Activated T-cell treated with anti-CD3 and anti-CD28 coated beads, Interleukin-2, amount 50 U/mL, for 48 hours (primary cell): ENCODE measurements at places on chromosomes 11 and 22.

- no peak for DNase-seq
These were observed 5.2 kb upstream of the TBCEL start for GRCh38 chr11:121018746-121019145.

- no peak for DNase-seq
These were observed 41.7 kb downstream of the MICAL3 start for GRCh38 chr22:17982572-17983141.

GRCh38 chr11:62402226-62402959 lies 16.4 kb upstream of the SCGB1A1 start:
- peak; percentile 61 for DNase-seq

- DNase-seq = peak; percentile 55
These were observed 562 bp downstream of the ZBED4 start for GRCh38 chr22:49853981-49854831.

DNA sequence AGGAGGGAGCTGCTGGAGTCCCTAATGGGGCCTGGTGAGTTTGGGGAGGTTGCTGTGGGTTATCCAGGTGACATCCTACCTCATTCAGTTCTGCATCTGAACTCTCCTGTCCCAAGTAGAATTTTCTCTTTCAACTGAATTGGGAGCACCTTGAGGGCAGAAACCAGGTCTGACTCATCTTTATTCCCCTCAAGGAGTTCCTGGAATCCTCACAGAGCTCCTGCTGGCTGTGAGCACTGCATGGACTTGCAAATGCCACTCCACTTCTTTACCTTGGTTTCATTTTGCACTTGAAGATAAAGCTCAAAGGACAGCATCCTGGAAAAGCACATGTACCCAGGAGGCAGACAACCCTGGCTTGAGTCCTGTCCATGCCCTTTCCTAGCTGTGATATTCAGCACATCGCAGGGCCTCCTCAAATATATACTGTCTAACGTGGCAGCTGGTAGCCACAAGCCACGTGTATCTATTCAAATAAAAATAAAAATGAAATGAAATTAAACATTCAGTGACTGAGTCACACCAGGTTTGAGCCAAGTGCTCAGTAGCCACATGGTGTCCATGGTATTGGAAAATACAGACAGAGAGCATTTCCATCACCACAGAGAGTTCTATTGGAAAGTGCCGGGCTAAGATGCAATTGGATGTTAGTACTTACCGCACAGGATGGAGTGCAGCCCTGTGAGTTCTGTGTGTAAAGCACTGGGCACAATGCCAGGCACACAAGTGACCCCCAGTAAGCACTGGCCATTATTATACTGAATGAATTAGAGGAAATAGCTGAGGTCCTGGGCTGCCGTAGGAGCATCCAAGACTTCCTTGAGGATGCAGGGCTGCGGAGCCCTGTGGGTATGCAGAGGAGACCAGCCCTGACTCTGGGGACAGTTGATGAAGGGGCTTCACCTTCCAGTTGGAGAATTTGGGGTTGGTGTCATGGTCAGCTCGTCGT lies 149.0 kb downstream of the PKNOX2 start:
- no peak for DNase-seq

DNA sequence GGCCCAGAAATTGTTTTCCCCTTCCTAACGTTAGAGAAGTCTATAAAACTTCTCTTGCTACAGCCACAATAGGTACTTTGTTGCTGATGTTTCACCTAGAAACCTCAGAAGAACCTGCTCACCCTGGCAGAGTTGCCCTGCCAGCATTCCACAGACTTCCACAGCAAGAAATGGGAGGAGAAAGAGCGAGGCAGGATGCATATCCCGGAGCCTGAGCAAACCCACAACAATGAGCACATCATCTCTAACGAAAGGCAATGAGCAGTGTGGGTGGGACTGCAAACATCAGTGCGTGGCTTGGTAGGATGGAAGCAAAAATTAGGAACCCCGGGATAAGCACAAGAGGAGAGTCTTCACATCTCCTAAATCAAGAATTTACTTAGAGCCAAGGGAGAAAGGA lies 892.3 kb downstream of the OPCML start:
- DNase-seq = no peak

DNA sequence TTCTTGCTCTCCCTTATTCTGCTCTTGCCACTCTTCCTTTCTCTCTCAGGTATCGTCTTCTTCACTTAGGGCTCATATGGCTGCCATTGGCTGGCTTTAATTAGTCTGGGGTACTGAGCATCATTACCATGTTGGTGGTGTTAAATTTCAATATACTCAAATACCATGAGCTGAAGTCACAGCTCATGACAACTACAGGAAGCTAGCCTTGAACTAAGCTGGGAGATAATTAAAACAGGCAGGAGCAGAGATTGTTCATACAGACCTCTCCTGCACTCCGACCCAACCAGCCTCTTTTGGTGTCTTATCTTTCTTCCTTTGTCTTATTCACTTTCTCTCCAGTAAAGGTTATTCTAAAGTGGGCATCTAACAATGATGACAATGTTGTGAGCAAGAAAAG lies 130.9 kb upstream of the BLID start:
- no peak for DNase-seq

DNA sequence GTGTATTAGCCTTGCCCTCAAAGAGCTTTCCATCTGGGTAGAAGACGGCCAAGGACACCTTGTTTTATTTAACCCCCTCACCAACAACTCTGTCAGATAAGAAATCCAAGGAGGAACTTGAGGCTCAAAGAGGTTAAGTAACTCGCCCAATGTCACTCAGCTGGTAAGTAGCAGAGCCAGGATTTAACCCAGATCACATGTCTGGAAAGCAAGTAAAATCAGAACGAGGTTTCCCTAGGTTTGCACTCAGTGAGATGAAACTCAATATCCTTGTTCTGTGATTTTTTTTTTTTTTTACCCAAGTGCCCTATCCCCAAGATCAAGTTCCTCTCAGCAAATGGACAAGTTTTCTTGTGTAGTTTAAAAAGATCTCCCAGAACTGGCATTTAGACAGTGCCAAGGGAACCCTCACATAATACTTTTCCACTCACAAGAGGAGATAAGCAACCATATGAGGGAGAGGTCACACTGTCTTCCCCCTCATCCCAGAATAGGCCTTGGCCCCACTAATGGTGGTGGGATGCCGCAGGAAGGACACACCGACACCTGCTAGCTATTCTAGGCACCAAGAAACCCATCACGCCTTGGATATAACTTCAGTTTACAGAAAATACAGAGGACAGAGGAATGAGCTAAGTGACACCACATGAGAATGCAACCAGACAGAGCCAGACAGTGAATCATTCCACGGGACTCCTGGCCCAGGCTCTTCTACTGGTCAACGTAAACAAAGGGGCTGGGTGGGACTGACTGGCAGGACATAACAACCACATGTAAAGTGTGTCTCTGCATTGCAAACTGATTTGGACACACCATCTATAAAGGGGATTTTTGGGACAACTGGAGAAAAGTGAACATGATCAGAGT lies 8.6 kb upstream of the ARAP1 start:
- DNase-seq = no peak

DNA sequence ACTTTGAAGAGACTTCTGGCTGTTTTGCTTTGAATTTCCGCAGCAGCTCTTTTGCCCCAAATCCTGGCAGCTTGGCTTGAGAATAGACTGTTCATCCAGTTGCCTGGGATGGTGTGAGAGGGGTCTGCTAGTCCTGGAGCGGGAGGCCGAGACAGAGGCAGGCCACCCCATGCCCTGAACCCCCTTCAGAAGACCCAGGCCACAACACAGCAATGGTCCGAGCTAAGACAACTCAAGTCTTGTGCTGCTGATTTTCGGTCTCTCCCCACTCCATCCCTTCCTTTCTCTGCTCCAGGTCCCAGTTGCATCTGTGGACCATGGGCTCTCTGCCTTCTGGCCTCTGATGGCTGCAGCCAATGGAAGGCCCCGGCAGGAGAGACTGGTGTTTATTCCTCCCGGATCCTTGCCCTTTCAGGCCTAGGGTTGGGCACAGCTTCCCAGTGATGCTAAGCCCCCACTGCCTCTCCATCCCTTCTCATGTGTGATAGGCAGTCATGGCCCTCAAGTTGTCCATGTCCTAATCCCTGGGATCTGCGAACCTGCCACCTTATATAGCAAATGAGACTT lies 31.9 kb upstream of the TP53I11 start:
- no peak for DNase-seq

GRCh38 chr11:27058456-27058855 lies 17.8 kb downstream of the BBOX1 start:
- no peak for DNase-seq

GRCh38 chr11:75642402-75643113 lies 26.3 kb downstream of the MAP6 start:
- DNase-seq = no peak

DNA sequence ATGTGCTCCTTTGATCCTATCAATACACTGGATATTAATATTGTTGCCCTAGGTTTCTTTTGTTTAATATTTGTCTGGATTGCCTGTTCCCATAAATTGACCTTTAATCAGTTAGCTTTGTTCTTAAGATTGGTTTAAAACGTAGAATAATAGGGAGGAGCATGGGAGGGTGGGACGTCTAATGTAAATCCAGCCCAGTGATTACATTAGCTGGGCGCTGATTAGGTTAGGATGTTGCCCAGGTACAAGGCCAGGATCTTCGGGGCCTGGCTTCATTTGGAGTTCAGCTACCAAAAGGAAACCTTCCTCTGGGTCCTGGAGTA lies at the start of gene SRSF8:
Gene SRSF8, plus strand, starts transcription at position 204 of the 323 bp plus-strand sequence. CDS start 308 bp downstream, outside the sequence.
- DNase-seq = no peak

DNA sequence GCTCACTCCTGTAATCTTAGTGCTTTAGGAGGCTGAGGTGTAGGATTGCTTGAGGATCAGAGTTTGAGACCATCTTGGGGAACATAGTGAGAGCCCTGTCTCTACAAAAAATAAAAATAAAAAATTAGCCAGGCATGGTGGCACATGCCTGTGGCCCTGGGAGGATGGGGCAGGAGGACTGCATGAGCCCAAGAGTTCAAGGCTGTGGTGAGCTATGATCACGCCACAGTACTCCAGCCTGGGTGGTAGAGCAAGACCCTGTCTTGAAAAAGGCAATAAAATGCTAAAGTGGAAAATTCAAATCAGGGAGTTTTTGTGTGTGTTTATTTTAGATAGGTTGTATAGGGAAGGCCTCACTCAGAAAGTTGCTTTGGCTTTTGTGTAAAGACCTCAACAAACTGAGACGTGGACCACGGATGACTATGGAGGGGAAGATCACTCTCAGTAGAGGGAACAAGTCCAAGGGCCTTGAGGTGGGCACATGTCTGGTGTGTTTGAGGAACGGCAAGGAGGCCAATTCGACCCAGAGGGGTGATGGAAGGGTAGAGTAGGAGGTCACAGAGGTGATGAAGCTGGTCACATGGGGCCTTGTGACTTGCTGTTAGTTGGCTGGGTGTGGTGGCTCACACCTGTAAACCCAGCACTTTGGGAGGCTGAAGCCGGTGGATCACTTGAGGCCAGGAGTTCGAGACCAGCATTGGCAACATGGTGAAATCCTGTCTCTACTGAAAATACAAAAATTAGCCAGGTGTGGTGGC lies 35.7 kb downstream of the WEE1 start:
- no peak for DNase-seq

- DNase-seq = no peak
These were observed 5.8 kb upstream of the RPS6KA4 start for GRCh38 chr11:64352995-64353714.

DNA sequence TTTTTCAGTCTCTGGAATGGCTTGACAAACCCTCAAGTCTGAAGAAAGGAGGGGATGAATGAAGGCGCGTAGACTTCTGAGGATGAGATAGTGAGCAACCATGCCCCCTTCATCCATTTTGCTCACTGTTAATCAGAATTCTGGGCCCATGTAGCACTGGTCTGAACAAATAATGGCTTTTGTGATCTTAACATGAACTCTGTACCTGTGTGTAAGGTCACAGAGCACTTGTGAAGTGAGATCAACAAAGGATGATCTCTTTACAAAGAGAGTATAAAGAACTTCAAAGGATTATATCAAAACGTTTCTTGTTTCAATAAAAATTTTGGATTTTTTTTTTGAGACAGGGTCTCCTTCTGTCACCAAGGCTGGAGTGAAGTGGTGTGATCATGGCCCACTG lies 976.7 kb downstream of the OPCML start:
- no peak for DNase-seq

DNA sequence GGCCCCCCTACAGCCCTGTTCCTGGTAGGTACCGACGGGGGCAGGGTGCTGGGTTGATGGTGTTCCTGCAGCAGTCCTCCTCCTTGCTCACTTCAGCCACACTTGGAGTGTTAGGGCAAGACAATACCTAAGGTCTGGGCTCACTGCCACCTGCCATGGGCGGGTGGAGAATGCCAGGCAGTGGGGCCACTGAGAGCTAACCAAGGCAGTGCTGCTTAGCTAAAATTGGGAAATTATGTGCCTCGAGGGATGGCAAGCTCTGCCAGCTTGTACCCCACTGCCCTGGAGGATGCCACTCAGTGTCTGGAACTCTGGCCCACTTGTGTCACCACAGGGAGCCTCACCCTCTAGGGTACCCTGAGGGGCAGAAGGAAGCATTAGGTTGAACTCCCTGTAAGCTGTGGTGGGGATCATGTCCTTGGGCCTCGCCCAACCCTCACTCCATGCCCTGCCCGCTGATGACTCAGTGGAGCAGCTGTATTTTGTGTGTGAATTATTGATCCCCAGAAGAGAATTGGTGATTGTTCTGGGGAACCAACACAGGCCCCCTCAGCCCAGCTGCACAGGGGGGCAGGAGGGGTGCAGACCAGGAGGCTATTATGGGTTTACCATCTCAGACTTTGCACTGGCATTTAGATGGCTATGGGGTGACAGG lies 17.7 kb downstream of the PHLDB1 start:
- no peak for DNase-seq

DNA sequence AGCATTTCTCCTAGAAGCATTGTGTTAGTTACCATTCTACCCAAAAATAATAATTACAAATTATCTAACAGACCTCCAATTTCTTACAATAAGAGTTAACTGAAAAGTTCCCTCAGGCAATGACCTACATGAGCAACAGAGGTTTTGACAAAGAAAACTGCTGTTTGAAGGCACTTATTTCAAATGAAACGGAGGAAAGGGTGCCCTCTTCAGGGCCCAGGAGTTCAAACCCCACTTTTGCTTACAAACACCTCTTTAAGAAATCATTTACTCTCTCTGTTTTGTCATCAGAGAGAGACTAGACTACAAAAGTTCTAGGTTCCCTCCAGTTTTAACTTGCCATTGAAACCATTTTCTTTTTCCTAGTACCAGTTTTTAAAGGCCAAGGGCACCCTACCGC lies 56.7 kb downstream of the AMBRA1 start:
- DNase-seq = no peak

- DNase-seq = no peak
These were observed 28.9 kb upstream of the YAP1 start for GRCh38 chr11:102081313-102081712.

- no peak for DNase-seq
These were observed 6.2 kb downstream of the STIM1 start for GRCh38 chr11:3861683-3862082.

DNA sequence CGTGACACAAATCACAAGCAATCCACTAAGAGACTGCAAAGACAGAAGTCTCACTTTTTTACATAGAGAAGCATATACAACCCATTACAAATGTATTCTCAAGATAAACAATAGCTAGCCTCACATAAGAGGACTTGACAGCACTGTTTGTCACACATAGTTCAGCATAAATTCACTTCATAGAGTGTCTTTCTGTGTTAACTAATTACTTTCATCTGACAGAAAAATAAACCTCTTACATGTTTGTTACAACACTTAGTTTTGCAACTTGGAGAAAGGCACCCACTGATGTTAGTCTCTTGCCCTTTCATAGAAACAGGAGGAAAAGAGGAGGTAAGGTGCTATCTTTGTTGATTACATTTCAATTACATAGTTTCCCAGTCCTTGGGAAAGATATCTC lies 2221.9 kb upstream of the RAG2 start:
- no peak for DNase-seq
